ENCODE measurements at places on chromosomes 16 and 17. TPM values are rescaled to one million over a fixed set of nuclear protein-coding genes. Genes with fewer than 3 reads are reported as not detected.

TNP2 gene
- not detected for total RNA-seq

TPSB2 gene
- 1.6 TPM for total RNA-seq

DNA sequence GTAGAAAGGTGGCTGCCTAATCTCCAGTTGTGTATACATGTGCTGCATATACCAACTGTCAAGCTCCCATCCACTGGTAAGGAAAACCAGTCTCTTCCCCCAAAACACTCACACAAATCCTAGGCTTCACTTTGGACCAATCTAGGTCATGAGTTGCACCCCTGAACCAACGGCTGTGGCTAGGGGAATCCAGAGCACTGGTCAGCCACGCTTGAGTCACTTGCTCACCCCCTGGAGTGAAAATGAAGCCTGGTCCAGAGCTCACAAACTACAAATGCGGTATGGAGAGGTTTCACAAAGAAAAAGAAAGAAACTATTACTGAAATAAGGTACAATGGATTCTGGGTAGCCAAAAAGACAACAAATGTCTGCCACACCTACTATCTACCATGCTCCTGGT lies 66.1 kb upstream of the NLK start:
- DNase-seq: no peak

DNA sequence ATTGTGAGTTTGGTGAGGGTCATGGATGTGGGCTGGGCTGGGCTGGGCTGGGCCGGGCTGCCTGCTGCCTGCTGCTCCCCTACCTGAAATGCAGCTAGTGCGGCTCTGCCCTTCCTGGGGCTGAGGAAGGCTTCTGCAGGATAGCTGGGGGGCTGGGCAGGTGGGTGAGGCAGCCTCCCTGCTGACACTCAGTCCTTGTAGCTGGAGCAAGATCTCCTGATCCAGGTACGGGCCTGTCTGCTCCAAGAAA lies 4.7 kb downstream of the RPL13 start:
- no peak for DNase-seq

DNA sequence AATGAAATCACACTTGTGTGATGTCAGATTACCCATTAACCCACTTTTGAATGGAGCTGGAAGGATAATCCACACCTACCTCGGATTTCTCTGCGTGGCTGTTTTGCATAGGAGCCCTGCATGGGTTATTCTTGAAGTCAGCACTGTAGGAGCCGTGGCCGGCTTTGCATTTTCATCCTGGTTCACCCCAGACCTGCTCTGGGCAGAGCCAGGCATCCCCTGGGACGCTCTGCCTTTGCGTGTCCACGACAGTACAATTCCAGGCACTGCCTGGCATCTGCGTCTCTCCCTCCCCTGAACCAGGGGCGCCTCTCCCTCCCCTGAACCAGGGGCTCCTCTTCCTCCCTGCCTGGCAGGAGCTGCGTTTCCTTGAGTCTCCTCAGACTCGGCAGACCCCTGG lies 29.7 kb upstream of the ZNF750 start:
- DNase-seq: no peak

DNA sequence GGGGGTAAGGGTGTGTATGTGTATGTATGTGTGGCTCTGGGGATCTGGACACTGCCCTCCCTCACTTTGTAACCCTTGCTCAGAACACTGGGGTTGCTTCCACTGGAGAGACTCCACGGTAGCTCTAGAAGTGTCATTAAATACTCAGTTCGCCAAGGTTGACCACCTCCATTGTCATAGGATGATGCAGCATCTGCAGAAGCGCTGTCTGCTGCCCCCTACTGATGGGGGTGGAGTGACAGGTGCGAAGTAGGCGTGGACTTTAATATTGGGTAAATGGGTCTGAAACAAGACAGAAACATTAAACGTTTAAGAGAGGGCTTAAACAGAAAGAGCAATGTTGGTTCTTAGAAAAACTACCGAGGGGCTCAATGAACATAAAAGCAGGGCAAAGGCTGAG lies 35.5 kb upstream of the STAC2 start:
- DNase-seq: peak; percentile 32
